ENCODE measurements at places on chromosomes 1 and 21.

DNA sequence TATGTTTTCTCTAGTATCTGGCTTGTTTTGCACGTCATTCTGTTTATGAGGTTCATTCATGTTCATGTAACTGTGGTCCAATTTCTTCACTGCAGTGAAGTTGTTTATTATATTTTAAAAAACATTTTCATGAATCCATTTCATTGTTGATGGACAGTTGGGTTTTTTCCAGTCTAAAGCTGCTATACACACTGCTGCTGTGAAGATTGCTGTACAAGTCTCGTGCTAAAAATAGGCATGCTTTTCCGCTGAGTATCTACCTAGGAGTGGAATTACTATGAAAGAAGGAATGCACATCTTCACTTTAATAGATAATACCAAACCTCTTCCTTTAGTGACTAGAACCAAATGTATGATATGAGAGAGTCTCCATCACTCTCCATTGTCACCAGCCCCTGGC lies 49.0 kb upstream of the ETS2 start:
- no peak for DNase-seq

GRCh38 chr1:216711712-216712111 lies 11.5 kb downstream of the ESRRG start:
- DNase-seq: no peak

GRCh38 chr1:42379794-42380585 lies 602 bp upstream of the RIMKLA start:
- DNase-seq: no peak

- DNase-seq: no peak
Measured at GRCh38 chr21:43190544-43190943, 21.7 kb downstream of the CRYAA start.

GRCh38 chr1:116987256-116987555 lies 14.4 kb upstream of the CD101 start:
- no peak for DNase-seq

- DNase-seq: no peak
Measured at GRCh38 chr1:17919525-17920439, 164.6 kb downstream of the ACTL8 start.

- DNase-seq: no peak
Measured at GRCh38 chr1:236848274-236848923, 53.3 kb downstream of the MTR start.

DNA sequence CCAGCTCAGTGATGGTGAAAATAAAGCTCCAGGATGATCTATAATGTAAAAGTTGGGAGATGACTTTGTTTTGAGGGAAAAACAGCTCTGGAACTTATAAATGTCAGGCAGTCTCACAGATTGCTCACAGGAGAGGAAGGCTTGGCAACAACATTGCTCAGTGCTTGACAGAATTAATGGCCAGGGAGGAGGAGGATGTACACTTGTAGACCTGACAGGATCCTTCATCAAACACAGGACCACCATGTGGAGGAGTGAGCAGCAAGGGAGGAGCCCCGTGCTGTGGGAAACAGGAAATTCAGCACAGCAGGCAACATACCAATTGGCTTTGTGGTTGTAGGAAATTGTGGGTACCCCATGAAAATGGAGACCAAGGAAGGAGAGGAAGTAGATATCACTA lies 291.8 kb upstream of the CAMK1G start:
- no peak for DNase-seq

GRCh38 chr1:21669258-21670058 lies at the start of gene RAP1GAP:
TSS of gene RAP1GAP (minus strand) at chr1:21669357. CDS start at chr1:21620032, 49,325 bp downstream.
- no peak for DNase-seq

DNA sequence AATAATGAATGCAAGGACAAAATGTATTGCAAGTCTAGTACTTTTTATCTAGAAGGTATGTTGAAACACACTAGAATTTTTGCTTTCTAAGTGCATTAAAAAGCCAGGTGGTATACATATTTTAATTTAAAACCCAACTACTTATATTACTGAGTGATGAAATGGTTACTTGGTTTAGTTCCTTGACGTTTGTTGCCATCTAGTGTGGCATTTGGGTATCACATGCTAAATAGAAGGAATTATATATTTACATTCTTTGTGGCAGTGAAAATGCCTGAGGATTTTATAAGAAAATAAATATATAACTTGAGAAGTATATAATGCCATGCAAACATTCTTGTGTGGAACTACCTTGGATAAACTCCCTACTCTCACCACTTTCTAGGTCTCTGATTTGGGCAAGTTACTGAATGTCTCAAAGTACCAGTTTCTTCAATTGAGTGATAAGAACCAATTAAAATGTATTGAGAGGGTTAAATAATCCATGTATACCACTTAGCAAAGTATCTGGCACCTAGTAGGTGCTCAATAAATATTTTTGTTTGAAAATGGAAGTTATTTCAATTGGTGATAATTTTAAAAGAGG lies 69.6 kb downstream of the SDCCAG8 start:
- no peak for DNase-seq

- DNase-seq: no peak
Measured at GRCh38 chr1:29858646-29859045, 622.3 kb downstream of the PTPRU start.

DNA sequence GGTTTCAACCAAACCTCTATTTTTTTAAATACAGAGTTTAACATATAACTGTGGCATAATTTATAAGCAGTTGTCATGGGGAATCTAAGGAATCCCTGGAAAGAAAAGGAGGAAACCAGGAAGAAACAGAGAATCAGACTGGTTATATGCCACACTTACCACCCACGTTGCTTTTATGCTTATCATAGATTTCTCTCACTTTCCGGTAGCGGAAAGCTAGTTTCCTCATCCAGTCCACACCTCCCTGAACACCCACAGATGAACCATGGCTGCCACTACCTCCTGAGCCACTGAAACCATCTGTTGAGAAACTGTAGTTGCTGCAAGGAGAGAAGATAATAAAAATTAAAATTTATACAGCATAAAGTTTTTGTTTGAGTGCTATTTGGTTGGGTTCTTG lies 33.5 kb downstream of the XKR8 start:
- DNase-seq: no peak

DNA sequence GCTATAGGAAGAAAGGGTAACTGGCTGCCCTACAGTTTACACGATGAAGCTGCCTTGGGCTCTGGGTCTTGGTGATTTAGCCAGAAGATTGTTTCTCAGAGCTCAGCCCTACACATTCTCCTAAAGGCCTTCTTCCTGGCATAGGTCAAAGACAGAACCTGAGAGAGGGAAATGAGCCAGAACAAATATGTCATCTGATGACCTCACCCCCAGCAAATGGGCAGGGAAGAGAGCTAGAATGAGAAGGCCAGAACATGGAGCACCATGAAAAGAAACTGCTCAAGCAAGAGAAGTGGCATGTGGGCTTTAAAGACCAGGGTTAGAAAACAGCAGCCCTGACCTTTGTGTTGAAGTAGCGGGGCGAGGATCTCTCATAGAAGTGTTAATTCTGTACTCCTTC lies 5.5 kb upstream of the ILDR2 start:
- no peak for DNase-seq

GRCh38 chr1:226711976-226712741 lies 26.9 kb downstream of the ITPKB start:
- no peak for DNase-seq

GRCh38 chr1:214658785-214659184 lies 55.8 kb downstream of the CENPF start:
- DNase-seq: no peak

DNA sequence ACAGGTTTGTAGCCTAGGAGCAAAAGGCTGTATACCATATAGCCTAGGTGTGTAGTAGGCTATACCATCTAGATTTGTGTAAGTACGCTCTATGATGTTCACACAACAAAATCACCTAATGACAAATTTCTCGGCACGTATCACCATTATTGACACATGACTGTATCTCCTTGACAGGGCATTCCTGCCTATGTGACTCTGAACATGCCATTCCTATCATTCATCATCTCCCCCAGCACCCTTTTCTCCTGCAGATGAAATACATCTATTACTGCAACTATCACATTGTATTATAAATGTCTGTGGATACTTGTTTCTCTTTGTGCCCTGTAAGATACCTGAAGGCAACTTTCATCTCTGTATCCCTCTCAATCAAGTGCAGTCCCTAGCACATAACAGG lies 29.9 kb downstream of the TP53BP2 start:
- no peak for DNase-seq

GRCh38 chr1:107795994-107796393 lies 169.0 kb downstream of the VAV3 start:
- DNase-seq: no peak

DNA sequence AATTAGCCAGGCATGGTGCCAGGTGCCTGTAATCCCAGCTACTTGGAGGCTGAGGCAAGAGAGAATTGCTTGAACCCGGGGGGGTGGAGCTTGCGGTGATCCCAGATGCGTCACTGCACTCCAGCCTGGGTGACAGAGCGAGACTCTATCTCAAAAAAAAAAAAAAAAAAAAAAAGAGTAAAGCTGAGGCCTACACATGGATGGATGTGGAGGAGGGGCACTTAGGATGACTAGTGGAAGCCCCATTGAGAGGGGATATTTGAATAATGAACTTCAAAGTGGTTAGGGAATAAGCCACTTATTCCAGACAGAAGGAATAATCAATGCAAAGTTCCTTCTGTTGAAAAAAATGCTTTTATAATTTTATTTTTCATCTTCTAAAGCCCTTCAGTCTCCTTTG lies 51.4 kb downstream of the PTBP2 start:
- no peak for DNase-seq

DNA sequence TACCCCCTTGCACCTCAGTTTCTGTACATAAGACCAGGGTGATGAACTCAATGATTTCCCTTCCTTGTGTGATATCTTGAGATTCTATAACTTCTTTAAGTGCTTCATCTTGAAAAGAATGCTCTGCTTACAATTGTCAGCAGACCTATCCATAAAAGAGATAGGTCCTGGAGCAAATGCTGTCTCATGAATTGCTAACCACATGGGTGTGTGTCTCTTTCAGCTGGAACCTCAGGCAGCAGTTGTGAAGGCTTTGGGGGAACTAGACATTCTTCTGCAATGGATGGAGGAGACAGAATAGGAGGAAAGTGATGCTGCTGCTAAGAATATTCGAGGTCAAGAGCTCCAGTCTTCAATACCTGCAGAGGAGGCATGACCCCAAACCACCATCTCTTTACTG lies 2.8 kb downstream of the IL20 start:
- no peak for DNase-seq

DNA sequence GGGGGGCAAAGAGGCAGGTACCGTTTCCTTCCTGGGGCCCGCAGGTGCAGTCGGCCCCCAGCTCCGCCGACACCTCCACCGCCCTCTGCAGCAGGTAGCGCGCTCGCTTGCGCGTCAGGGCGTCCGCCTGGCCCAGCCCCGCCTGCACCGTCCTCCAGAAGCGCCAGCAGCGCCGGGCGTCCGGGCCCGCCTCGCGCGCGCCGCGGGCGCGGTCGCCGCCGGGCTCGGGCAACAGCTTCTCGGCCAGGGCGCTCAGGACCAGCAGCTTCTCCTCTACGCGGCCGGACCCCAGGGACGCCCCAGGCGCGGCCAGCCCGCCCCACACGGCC lies 863 bp downstream of the TARBP1 start:
- no peak for DNase-seq

- DNase-seq: no peak
Measured at GRCh38 chr21:45280969-45281368, 6.7 kb downstream of the POFUT2 start.

DNA sequence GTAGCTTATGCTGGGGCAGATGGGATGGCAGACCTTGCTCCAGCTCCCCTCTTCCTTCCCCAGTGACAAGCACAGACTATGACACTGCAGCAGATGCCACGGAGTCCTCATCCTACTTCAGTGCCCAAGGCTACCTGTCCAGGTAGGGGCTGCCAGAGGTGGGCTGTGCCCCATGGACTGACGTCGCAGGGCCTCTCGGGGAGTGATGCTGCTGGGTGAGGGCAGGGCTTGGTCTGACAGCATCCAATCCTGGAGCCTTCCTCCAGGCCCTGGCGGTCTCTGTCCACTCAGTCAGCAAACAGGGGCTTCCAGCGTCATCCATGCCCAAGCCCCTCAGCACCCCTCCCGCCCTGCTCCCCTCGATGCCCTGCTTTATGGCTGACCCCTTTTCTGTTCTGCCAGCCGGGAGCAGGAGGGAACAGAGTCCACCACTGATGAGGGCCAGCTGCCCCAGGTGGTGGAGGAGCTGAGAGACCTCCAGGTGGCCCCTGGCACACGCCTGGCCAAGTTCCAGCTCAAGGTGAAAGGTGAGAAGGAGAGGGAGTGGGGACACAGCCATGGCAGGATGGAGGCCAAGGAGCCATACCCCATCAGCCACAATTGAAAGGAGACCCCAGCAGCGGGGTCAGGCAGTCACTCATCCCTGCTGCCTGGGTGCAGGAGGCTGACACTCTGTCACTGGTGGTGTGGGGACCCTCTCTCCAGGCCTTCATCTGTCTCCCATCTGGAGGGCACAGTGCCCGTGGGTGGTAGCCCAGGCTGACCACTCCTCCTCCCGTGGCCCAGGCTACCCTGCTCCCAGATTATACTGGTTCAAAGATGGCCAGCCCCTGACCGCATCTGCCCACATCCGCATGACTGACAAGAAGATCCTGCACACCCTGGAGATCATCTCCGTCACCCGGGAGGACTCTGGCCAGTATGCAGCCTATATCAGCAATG lies 73.6 kb downstream of the TRIM11 start:
- DNase-seq: no peak

- DNase-seq: no peak
Measured at GRCh38 chr1:89781494-89782126, 39.2 kb upstream of the LRRC8D start.
